ENCODE measurements at places on chromosomes 5 and 9.

DNA sequence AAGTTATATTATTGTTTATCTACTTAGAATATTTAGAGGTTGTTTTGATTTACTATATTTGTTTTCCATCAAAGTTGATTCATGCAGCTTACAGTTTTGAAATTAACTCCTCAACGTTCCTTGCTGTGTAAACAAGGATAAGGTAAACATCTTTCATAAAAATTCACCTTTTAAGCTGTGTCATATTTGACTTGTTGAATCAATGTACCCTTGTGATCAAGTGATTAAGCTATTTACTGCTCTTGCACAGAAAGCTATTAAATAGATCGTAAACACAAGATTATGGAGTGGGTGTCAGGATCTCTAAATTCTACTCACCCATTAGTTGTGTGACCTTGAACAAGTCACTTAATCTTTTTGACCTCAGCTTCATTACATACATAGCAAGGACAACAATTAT, 2054.0 kb upstream of the NUDT12 start:
- no peak for DNase-seq

GRCh38 chr5:902129-902916, 9.6 kb downstream of the TRIP13 start:
- no peak for DNase-seq

DNA sequence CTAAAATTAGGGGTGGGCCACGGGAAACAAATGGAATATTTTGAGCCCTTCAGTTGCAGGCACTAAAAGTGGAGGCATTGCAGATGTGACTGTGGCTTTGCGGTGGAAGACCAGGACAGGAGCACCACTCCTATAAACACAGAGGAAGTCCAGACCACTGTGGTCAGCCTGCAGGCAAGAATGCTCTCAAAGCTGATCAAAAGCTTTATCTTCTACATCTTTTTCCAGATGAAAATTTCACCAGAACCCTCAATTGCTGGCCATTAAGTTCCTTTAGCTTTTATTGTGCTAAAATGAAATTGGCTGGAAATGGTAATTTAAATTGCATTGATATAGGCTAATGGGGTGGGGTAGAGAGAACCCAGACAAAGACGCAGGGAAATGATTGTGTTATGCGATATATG, 208.8 kb downstream of the ERCC6L2 start:
- no peak for DNase-seq

- no peak for DNase-seq
Observed at GRCh38 chr5:174275959-174276358, 230.5 kb downstream of the NSG2 start.

GRCh38 chr5:151189151-151189550, 31.6 kb upstream of the ANXA6 start:
- DNase-seq, result no peak

GRCh38 chr9:71681104-71681707, 87.1 kb downstream of the CEMIP2 start:
- no peak for DNase-seq

- DNase-seq, result no peak
Observed at GRCh38 chr9:114289571-114290481, 33.1 kb upstream of the ORM1 start.

GRCh38 chr5:56123531-56124243, 109.4 kb downstream of the ANKRD55 start:
- no peak for DNase-seq

DNA sequence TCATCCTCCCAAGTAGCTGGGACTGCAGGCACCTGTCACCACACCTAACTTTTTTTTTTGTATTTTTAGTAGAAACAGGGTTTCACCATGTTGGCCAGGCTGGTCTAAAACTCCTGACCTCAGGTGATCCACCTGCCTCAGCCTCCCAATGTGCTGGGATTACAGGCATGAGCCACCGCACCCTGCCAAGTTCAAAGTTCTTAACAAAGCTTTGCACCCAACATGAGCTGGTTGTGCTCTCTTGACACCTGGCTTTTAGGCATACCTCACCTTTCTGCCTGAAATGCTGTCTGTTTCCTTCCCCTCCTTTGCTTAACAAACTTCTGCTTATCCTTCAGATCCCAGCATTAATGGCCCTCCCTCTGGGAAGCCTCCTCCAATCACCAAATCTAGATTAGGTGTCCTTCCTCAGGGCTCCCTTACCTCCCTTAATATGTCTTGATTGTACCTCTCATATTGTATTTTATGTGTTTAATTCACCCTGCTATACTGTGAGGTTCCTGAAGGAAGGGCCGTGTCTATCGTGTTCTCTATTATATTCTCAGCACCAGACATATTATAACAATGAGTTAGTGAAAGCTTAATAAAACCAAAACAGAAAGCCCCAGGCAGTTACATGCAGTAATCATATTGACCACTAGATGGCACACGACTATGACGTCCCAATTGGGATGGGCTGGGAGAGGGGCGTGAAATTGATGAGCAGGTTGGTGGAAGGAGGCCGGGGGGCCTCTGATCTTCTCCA, 62.9 kb upstream of the PPARGC1B start:
- DNase-seq, result peak; percentile 50

DNA sequence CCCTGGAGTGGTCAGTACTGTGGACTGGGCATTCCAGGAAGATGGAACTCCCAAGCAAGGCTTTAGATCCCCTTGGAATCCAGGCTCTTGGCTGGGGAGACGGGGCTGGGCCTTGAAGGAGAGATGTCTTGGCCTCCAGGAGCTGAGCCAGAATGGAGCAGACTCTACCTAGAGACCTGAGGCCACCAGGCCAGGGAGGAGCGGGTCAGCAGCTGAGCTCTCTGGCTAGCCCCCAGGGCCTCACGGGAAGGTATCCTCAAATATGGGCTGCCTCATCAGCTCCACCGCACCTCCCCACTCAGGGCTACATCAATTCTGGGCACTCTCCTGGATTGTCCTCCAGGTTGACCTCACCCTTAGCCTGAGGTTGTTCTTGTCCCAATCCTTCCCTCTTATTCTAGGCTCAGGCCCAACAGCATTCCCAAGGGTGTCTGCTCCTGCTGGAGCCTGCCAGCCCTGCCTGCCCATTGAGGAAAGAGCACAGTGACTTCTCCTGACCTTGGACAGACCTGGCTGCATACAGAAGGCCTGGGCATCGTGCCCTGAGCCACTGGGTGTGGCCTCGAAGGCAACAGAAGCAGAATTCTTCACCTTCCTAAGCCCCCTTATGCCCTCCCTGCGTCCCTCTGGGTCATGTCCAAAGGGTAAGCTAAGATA, 3.0 kb upstream of the PDLIM4 start:
- no peak for DNase-seq

DNA sequence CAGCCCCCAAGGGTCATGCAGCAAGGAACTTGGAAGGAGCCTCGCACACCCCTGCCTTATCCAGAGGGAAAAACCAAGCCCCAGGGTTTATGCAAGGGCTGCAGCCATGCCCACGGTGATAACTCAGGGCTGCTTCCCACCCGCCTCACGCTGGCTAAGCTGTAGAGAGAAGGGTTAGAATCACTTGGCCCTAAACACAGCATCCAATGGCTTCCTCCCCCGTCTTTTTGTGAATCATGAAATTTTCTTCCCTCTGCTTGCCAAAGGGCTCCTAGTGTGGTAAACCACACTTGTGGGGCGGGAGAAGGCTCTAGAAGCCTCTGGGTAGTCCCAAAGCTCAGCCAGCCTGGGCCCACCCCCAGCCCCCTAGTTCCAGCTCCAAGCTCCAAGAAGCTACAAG, 55.9 kb upstream of the ORM1 start:
- no peak for DNase-seq

DNA sequence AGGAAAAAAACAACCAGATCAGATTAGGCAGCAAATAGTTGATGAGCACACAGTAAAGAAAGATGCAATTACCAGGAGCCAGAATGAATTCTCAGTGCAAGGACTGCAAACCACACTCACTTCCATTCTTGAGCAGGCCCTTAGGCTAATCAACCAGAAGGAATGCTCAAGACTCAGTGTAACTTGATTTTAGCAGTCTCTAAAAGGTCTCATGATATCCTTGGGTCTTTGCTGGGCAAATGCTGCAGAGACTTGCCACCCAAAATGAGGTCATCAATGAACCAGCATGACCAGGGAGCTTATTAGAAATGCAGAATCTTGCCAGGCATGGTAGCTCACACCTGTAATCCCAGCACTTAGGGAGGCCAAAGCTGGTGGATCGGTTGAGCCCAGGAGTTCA, 20.1 kb upstream of the TMEM245 start:
- no peak for DNase-seq

DNA sequence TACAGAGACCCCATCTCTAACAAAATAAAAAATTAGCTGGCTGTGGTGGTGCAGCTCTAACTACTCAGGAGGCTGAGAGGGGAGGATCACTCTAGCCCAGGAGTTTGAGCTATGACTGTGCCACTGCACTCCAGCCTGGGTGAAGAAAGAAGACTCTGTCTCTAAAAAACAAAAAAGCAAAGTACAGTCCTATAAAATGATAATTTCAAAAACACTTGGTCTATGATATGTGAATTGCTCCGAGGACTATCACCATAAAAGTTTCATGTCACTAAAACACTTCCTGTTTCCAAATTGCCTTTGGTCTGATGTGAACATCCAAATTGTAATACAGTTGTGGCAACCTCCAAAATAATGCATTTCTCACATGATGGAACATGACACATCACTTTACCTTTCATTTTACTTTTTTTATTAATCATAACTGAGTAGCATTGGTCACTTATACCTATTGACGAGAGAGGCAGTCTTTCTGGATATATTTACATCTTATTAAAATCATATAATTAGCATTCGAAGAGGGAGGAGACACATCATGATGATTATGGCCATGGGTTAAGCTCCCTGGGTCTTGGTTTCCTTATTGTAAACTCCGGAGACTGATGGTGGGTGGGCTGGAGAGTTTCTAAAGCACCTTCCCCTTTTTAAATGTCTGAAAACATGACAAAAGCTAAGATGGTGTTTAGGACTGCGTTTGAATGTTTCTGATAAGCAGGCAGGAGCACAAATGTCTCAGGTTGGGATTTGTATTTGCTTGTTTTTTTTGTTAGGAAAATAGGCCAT, 25.8 kb upstream of the CD180 start:
- no peak for DNase-seq

- no peak for DNase-seq
Observed at GRCh38 chr9:37632479-37632878, 18.3 kb upstream of the FRMPD1 start.

- no peak for DNase-seq
Observed at GRCh38 chr5:93017849-93018248, 563.2 kb downstream of the NR2F1-AS1 start.

- DNase-seq, result no peak
Observed at GRCh38 chr5:107451028-107451427, 219.7 kb downstream of the EFNA5 start.

GRCh38 chr5:42851481-42851880, 39.8 kb upstream of the SELENOP start:
- DNase-seq, result no peak

DNA sequence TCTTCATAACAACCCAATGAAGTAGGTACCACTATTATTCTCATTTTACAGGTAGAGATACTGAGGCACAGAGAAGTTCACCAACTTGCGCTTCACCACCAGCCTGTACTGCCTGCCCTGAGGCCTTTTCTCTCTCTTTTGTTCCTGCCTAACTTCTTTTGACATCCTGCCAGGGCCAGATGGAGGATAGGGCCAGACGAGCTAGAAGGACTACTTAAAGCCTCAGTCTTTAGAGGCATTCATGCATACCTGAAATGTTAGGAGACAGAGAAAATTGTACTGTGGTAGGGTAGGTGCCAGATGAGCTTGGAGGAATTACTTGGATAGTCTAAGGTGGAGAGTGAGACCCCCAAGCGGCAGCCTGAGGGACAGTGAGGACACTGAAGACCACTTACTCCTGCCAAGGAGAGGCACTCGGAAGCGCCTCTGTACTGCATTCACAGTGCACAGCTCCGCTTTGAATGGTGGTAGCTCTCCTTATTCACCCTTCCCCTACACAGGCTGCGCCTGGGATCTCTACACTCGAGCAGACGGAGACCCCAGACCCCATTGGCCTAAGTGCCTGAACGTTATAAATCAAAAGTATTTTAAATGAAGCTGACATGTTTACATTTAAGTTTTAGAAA, 6.2 kb upstream of the ORM1 start:
- DNase-seq, result no peak

DNA sequence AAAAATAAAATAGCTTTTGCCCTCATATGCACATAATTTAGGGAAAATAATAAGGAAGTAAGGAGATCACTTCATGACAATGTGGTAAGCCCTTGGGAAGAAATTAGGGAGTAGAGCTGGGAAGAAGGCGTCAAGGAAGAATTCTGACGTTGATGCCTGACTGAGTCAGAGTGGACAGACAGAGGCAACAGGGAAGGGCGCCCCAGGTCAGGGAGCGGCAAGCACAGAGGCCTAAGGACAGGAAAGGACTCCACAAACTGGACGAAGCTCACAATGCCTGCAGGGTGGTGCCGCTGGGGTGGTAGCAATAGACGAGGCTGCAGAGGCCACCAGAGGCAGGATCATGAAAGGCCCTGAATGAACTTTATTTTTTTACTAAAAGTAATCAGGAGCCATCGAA, 7.6 kb downstream of the DRD1 start:
- DNase-seq, result no peak

- no peak for DNase-seq
Observed at GRCh38 chr9:114894609-114895433, 35.6 kb downstream of the TNFSF8 start.

DNA sequence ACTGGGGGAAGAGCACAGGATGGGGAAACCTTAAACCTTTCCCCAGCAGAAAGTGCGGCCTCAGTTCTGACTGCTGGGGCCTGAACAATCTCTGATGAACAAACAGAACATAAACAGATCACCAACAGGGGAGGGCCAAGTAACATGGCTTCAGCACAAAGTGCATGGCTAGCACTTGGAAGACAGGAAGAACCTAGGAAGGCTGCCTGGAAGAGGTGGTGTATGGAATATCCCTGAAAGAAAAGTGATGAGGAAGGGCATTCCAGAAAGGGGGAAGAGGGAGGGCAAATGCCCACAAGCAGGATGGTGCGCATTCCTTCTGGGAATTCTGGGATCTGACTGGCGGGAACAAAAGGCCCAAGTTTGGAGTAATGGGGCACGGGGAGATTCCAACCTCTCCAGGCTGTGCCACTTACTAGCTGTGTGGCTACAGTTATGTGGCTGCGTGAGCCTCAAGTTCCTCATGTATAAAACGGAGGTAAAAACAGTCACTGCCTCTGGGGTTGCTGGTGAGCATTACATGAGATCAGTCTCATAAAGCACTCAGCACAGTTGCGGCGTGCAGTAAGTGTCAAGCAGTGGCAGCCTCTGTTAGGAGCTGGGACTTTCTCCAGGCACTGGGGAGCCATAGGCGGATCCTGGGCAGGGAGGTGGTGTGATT, 1.6 kb downstream of the PDGFRB start:
- no peak for DNase-seq

GRCh38 chr5:79143684-79144379, 32.2 kb downstream of the BHMT start:
- DNase-seq, result no peak

GRCh38 chr5:154526231-154527226, 48.5 kb upstream of the HAND1 start:
- no peak for DNase-seq

- DNase-seq, result peak; percentile 23
Observed at GRCh38 chr5:80408484-80409366, 861 bp downstream of the ZFYVE16 start.
